HT1080 (cell line): ENCODE measurements at places on chromosomes 3 and 15. TPM values are rescaled to one million over a fixed set of nuclear protein-coding genes. Genes with fewer than 3 reads are reported as not detected.

The IL16 gene
- total RNA-seq: 0.03 and 0.50 TPM in 2 replicates

GRCh38 chr3:54531741-54532140, 396.1 kb downstream of the LRTM1 start:
- DNase-seq: no peak

GRCh38 chr3:79233431-79234060, 534.3 kb downstream of the ROBO1 start:
- no peak for DNase-seq

DNA sequence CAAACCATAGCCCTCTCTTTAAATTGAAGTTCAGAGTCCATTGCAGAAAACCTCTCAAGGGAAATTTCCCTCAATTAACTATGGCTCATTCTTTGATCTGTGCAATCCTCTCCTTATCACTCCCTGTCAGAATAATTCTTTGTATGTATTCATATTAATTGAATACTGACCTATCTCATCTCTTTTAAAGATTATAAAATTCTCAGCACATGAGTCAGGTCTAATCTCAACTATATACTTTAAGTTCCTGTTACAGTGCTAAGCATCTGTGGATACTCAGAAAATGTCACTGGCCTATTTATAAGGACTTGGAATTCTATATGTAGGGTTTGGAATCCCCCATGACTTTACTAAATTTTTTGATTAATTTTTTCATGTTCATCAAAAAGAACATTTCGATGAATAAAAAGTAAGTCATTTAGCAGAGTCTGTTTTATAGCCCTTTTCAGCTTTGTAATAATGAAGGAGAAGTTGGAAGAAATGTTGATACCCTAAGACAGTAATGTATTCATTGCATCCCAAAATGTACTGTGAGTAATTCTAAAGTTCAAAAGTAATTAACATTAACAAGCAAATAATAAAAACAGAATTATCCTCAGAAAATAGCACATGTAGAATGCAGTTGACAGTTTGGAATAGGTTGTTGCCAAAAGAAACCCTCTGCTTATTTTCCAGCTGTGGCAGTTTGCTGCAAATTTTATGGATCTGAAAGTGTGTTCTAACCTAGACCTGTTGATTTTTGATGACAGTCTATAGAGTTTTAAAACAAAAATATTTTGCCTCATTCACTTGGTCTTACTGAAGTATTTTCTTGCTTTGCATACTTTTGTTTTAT, 503.4 kb upstream of the CBLB start:
- no peak for DNase-seq

The EXOSC7 gene
- 69.1 and 71.0 TPM in 2 replicates for total RNA-seq

GRCh38 chr3:173138026-173138425, 3.0 kb downstream of the SPATA16 start:
- no peak for DNase-seq

DNA sequence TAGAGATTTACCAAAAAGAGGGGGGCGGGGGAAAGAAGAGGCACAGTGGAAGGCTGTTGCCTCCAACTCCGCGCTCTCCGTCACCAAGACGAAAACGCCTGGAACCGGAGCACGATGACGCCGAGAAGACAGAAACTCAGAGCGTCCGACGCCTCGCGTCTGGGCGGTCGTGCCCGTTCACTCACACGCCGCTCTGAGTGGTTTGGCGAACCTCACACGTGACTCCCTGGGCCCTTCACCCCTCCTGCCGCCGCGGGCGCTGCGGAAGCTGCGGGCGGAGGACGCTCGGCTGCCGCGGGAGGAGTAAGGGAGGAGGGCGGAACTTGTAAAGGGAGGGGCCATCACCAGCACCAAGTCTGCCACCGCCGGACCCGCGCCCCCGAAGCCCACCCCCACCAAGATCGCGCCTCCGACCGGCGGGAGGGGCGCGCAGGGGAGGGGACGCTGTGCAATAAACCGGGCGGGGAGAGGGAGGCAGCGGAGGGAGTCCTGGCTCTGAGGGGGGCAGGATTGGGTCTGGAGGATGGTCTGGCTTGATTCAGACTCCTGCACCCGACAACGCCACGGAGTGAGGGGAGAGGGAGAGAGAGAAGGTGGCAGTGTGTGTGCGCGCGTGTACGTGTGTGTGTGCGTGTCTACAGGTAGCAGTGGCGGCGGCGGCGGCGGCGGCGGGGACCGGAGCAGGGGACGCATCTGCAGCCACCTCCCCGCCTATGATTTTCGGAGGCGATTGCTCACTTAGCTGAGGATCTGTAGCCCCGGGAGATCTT, 1.9 kb upstream of the NLGN1 start:
- DNase-seq: peak; percentile 92

- DNase-seq: peak; percentile 65
Measured at GRCh38 chr3:80770106-80771074, 991.1 kb downstream of the GBE1 start.

DNA sequence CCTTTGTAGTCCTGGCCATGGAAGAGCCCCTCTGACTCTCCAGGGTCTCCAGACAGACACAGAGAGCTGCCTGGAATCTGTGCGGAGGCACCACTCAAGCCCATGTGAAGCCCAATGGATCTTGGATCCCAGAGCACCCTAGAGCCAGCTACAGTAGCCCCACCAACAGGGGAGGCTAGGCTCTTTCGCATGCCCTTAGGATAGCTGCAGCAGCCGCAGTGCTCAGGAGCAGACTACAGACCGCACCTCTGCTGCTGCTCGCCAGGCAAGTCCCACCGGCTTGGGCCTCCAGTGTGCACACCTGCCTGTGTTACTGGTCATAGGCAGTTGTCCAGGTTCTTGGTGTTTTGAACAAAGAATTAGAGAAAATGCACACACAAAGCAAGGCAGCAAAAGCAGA, 131.6 kb downstream of the SPATA16 start:
- DNase-seq: no peak

DNA sequence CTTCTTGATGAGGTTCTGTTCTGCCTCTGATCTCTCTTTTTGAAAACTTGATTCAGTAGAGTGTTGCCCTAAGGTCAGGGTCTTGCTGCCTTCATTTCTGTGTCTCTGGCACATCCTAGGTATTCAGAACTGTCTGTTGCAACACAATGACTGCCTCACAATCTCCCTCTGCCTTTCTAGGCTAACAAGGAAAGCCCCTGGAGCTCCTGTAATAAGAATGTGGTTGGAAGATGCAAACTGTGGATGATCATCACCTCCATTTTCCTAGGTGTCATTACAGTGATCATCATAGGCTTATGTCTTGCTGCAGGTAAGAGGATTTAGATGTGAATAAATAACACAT, 7.0 kb downstream of the C3orf52 start:
- no peak for DNase-seq

The CCR9 gene
- total RNA-seq: not detected in 2 replicates

The PLSCR2 gene
- not detected in 2 replicates for total RNA-seq

- DNase-seq: no peak
Measured at GRCh38 chr3:127656906-127657305, 15.8 kb upstream of the ABTB1 start.

GRCh38 chr3:65402597-65402996, 636.1 kb downstream of the MAGI1 start:
- DNase-seq: peak; percentile 99

The PAK6 gene
- 0.02 and 0.03 TPM in 2 replicates for total RNA-seq

GRCh38 chr3:365268-365667, 168.7 kb downstream of the CHL1 start:
- no peak for DNase-seq

DNA sequence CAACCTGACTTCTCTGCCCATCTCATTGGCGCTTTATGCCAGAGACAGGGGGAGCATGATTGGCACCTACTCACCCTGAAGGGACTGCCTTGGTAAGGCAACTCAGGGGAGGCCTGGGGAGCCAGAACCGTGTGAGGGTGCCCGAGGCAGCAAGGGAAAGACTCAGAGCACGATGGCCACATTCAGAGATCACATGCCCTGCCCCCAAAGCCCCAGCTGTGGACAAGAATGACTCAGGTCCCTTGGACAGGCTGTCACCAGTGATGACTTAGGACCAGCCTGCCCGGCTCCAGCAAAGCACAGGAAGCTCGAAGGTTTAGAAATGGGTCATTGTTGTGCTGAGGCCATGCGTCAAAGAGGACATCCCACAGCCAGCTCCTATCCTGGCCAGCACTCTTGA, 49.1 kb upstream of the LIMD1 start:
- peak; percentile 50 for DNase-seq

DNA sequence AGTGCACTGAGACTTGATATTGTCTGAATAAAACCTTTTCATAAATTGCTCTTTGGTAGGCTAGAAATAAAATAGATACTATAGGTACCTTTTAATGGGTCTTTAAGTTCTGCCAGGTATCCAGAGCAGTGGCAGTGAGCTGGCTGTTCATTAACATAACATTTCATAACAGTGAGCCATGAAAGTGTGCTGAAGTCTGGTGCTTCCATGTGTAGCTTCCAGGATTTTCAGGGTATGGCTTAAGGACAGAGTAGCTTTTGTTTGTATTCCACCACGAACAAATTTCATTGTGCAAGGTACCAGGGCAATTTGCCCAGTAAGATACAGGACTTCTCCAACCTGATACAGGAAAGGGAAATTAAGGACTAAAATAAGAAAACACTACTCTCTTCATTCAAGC, 124.7 kb upstream of the NANOGP8 start:
- DNase-seq: no peak

The LDHAL6B gene
- total RNA-seq: not detected in 2 replicates

The STRIT1 gene
- not detected in 2 replicates for total RNA-seq

The DZIP1L gene
- 17.7 and 27.4 TPM in 2 replicates for total RNA-seq
